ENCODE measurements at places on chromosomes 3 and 15. TPM values are rescaled to one million over a fixed set of nuclear protein-coding genes. Genes with fewer than 3 reads are reported as not detected.

DNA sequence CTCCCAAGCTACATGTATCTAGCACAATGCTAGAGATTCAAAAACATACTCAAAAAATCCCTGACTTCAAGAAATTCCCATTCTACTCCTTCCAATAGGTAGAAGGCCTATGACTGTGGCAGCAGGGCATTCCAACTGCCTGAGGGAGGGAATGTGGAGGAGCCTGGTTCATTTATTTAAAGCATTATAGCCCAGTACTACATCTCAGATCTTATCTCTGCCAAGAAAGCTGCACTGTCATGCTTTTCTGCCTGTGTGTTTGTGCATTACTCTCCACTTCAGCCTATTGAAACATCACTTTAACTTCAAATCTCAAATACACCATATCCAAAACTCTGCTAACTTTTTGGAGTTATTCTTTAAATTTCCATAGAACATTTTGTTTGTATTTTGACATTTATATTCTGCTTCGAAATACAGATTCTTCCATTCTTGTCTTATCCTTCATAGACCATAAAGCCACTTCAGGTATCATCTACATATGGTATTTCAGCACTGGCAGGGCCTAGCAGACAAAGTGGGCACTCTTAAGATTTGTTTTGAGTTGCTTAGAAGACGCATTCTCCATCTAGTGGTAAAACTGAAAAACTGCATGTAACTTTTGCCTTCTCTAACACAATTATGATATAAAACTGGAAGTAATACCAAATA lies 59.1 kb upstream of the NEDD4 start:
- no peak for DNase-seq
- no peak overlapping the region for H3K4me3 ChIP-seq

The CPLX3 gene
- total RNA-seq, result 0.28 TPM

DNA sequence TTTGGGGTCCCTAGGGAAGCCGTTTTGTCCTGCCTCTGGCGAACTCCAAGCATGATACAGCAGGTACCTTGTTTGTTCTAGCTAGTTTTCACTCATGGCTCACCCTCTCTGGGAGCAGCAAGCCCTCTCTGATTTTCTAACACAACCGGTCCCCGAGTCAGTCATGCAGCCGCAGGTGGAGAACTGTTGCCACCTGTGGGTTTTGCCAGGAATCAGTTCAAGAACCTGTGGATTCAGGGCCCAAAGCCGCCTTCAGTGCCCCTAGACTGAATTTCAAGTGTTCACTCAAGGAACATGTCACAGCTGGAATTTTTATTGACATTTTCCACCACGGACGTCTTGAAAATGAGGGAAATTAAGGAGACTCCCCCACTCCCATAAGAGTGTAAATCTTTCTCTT lies 13.3 kb upstream of the LRRK1 start:
- no peaks in the 10 kb centered on the region for H3K36me3 ChIP-seq
- H3K27me3 ChIP-seq, result peaks cover 19% of the 10 kb centered on the region
- no peak for DNase-seq
- peaks cover 1% of the 10 kb centered on the region for H3K4me1 ChIP-seq
- H3K4me3 ChIP-seq, result no peak overlapping the region
- H3K27ac ChIP-seq, result no peak overlapping the region

The UMPS gene
- 38.0 TPM for total RNA-seq

The ZNF592 gene
- total RNA-seq, result 35.6 TPM

The VPS39 gene
- 91.7 TPM for total RNA-seq

GRCh38 chr15:45027220-45027619 lies 4.2 kb downstream of the SORD start:
- H3K27me3 ChIP-seq, result no peaks in the 10 kb centered on the region
- peaks cover 20% of the 10 kb centered on the region for H3K4me1 ChIP-seq
- no peak overlapping the region for H3K27ac ChIP-seq
- H3K36me3 ChIP-seq, result peaks cover 14% of the 10 kb centered on the region

The HOMER2 gene
- total RNA-seq, result 6.6 TPM

- H3K4me1 ChIP-seq, result peaks cover 34% of the 10 kb centered on the region
- DNase-seq, result no peak
- peak overlapping the region; percentile 42 for H3K27ac ChIP-seq
- H3K4me3 ChIP-seq, result no peak overlapping the region
- H3K27me3 ChIP-seq, result no peaks in the 10 kb centered on the region
Observed at GRCh38 chr15:64985366-64986033, 4.2 kb downstream of the SPG21 start.

DNA sequence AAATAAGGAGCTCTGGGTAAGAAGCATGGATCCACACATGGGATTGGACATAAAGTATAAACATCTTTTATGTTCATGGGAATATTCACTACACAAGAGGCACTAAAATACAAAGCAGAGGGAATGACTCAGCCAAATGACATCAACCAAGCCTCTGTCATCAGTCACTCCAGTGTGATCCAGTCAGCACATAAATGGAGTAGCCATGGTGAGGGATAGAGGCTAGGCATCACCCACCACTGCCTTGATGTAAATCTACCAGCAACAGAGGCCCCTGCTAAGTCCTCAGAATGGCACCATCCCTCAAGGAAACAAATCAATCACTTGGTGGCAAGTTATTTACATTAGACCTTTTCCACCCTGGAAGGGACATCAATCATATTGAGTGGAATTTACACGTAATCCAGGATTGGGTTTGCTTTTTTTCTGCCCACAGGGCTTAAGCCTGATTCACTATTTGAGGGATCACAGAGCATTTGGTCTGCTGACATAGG lies 27.2 kb downstream of the VEPH1 start:
- no peak overlapping the region for H3K4me3 ChIP-seq
- no peak overlapping the region for H3K27ac ChIP-seq
- peaks cover 4% of the 10 kb centered on the region for H3K27me3 ChIP-seq

DNA sequence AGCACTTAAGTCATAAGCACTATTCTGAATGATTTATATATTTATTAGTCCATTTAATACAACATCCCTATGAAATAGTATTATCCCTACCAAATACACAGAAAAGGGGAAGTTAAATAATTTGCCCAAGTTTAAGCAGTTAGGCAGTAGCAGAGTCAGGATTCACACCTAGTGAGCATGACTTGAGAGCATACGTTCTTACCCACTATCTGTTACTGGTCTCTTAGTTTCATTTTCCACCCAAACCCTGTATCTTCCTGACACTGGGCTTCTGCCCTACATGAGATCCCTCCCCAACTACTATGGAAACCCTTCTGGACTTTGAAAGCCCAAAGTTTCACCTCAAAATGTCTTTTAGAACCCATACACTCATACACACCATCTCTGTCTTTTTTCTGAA lies 4.4 kb upstream of the ATOSA start:
- H3K4me3 ChIP-seq, result peak overlapping the region; percentile 32
- H3K4me1 ChIP-seq, result peaks cover 17% of the 10 kb centered on the region
- H3K36me3 ChIP-seq, result no peaks in the 10 kb centered on the region

The OR5H1 gene
- total RNA-seq, result not detected

GRCh38 chr3:187935623-187936156 lies 190.4 kb upstream of the BCL6 start:
- DNase-seq, result peak; percentile 67
- H3K36me3 ChIP-seq, result peaks cover 21% of the 10 kb centered on the region
- H3K4me1 ChIP-seq, result peaks cover 33% of the 10 kb centered on the region
- H3K27me3 ChIP-seq, result no peaks in the 10 kb centered on the region
- H3K4me3 ChIP-seq, result peak overlapping the region; percentile 59

DNA sequence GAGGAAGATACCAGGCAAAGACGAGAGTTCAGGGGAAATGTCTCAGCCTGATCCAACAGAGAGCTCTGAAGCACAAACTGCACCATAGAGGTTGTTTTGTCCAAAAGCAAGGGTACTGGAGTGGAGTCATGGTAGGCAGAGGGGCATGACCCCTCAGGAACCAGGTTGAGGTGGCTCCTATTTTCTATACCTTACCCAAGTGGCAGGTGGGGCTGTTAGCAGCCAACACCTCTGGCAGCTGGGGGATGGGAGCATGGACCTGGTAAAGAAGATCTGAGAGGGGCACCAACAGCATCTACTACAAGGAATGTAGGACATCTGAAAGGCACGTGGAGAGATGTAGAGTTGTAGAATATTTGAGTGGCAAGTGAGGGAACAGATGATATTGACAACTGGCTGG lies 85.2 kb downstream of the GAP43 start:
- H3K4me3 ChIP-seq, result no peak overlapping the region
- no peak for DNase-seq

DNA sequence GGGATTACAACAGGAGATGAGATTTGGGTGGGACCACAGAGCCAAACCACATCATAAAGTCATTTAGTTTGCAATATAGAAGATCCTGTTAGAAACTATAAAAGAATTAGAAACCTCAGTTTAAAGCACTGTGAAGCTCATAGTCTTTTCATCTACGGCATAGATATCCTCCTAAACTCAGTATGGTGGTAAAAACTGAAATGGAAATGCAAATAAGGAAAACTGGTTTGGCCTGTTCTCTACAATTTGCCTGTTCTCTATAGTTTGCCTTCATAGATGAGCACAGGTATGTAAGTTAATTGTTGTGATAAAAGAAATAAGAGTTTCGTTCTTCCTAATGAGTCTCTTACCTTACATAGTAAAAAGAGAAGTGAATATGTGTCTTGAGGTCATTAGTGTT lies 331.6 kb upstream of the ARL6 start:
- no peaks in the 10 kb centered on the region for H3K27me3 ChIP-seq
- no peak for DNase-seq
- no peaks in the 10 kb centered on the region for H3K4me1 ChIP-seq
- H3K4me3 ChIP-seq, result no peak overlapping the region
- no peak overlapping the region for H3K27ac ChIP-seq

The GJD2 gene
- not detected for total RNA-seq

- H3K27me3 ChIP-seq, result peaks cover 2% of the 10 kb centered on the region
- no peaks in the 10 kb centered on the region for H3K4me1 ChIP-seq
- DNase-seq, result no peak
- no peak overlapping the region for H3K27ac ChIP-seq
- no peaks in the 10 kb centered on the region for H3K36me3 ChIP-seq
Observed at GRCh38 chr3:110909839-110910238, 161.8 kb upstream of the NECTIN3 start.

- H3K27ac ChIP-seq, result no peak overlapping the region
- no peak overlapping the region for H3K4me3 ChIP-seq
- peaks cover 11% of the 10 kb centered on the region for H3K4me1 ChIP-seq
Observed at GRCh38 chr3:32699429-32699828, 14.4 kb downstream of the CNOT10 start.

The ACVR2B gene
- total RNA-seq, result 8.0 TPM

GRCh38 chr15:83474578-83474977 lies 27.4 kb downstream of the SH3GL3 start:
- H3K4me1 ChIP-seq, result no peaks in the 10 kb centered on the region
- H3K36me3 ChIP-seq, result no peaks in the 10 kb centered on the region
- no peak overlapping the region for H3K4me3 ChIP-seq
- DNase-seq, result no peak

The SAMMSON gene
- not detected for total RNA-seq

DNA sequence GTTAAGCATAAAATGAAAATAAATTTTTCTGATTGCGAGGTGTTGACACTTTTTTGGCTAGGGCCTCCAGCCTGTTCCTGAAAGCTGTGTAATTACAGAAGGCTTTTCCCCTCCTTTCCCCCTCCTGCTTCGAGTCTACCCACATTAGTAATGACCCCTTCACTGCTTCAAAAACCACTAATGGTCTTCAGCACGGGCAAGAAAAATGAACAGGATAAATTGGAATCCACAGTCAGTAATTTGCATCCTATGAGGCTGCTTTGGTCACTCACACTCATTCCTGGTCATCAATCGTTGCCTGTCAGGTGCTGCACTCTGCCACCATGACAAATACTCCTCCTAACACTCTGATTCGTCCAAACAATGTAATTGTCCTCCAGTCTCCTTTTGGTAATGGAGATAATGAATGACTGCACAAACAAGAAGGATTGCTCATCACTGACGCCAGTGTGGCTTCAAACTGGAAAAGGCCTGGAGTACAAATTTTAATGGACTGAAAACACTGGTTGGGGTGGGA lies 148.6 kb downstream of the MEIS2 start:
- no peaks in the 10 kb centered on the region for H3K4me1 ChIP-seq
- no peak overlapping the region for H3K4me3 ChIP-seq
- no peak overlapping the region for H3K27ac ChIP-seq
- no peaks in the 10 kb centered on the region for H3K27me3 ChIP-seq

DNA sequence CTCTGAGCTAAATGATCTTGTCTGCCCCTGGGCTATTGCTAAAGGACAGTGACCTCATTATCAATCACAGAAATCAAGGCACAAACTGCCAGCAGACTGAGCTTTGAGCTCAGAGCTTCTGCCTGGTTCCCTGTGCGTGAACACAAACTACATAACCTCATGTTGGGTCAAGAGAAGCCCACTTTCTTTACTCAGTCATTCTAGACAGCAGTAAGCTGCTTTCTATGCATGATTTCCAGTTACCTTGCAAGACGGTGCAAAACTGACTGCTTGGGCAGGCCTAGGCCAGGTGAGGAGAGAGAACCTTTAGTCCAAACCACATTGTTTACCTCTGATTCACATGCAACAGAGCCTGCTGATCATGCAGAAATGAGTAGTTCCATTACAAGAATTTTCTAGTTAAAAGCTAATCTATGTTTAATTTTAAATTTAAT lies 75.1 kb downstream of the ARRDC4 start:
- H3K27ac ChIP-seq, result no peak overlapping the region
- no peak overlapping the region for H3K4me3 ChIP-seq
- no peaks in the 10 kb centered on the region for H3K36me3 ChIP-seq
- H3K4me1 ChIP-seq, result no peaks in the 10 kb centered on the region

DNA sequence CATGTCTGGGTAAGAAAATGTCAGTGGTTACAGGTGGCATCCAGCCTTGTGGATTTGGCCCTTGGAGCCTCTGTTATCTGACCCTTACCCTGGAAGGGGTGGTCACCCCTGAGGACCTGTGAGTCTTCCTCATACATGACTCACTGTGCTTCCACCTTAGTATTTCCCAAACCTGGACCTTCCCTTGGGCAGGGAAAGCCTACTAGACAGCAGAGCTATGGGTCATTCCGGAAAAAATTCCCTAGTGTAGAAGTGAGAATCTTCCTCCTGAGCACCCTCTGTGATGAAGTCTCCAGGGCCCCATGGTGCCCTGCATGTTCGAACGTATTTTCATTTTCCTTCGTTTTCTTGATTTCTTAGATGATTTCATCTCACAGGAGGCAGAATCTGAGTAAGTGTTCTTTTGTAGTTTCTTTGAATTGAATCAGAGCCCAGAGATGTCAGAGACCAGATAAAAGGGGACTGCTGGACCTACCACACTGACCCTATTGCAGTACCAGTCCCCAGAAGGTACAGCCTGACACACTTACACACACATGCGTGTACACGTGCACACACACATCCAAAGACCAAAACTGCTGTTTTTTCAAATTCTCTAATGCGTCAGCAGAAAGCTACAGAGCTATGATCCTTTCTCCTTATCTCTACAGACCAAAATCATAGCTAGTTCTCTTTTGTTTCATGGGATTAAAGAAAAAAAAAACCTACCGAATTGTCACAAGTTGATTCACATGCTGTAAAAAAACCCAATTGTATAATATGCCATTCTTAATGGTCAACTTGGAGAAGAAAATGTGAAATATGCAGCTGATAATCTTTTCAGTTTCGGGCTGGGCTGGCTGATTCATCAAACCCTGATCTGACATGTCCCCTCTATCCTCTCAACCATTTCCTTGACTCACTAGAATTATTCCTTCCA lies 50.5 kb upstream of the ARHGEF3 start:
- no peak overlapping the region for H3K4me3 ChIP-seq
- H3K27me3 ChIP-seq, result no peaks in the 10 kb centered on the region
- H3K36me3 ChIP-seq, result peaks cover 35% of the 10 kb centered on the region
- DNase-seq, result no peak
- H3K27ac ChIP-seq, result no peak overlapping the region
- H3K4me1 ChIP-seq, result peaks cover 14% of the 10 kb centered on the region

Data from activated naive CD8-positive, alpha-beta T cell treated with anti-CD3 and anti-CD28 coated beads, Interleukin-2, amount 10 ng/mL, durations not matched to agents 7 days and 5 days (primary cell).